ENCODE measurements at places on chromosomes 7 and 10.

GRCh38 chr7:48424731-48425130 is 253.5 kb downstream of the ABCA13 start:
- no peak for DNase-seq

GRCh38 chr10:77939561-77940001 is 13.0 kb upstream of the DLG5 start:
- DNase-seq: no peak

- no peak for DNase-seq
Measured at GRCh38 chr7:10463701-10464100, 510.0 kb upstream of the PHF14 start.

- DNase-seq: no peak
Measured at GRCh38 chr7:50312250-50313162, 8.0 kb downstream of the IKZF1 start.

- no peak for DNase-seq
Measured at GRCh38 chr10:93589648-93590562, 11.1 kb downstream of the RBP4 start.

DNA sequence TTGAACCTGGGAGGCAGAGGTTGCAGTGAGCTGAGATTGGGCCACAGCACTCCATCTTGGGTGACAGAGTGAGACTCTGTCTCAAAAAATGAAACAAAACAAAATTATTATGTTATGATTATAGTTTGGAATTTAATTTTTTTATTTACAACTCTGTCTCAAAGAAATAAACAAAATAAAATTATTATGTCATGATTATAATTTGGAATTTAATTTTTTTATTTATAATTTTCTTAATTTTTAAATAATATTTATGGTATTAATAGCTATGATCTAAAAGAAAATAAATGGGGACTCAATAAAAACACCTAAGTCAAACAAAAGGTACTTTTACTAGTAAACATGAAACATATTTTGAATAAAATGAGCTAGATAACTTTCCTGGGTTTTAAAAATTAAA is 994.8 kb upstream of the GHITM start:
- DNase-seq: no peak

DNA sequence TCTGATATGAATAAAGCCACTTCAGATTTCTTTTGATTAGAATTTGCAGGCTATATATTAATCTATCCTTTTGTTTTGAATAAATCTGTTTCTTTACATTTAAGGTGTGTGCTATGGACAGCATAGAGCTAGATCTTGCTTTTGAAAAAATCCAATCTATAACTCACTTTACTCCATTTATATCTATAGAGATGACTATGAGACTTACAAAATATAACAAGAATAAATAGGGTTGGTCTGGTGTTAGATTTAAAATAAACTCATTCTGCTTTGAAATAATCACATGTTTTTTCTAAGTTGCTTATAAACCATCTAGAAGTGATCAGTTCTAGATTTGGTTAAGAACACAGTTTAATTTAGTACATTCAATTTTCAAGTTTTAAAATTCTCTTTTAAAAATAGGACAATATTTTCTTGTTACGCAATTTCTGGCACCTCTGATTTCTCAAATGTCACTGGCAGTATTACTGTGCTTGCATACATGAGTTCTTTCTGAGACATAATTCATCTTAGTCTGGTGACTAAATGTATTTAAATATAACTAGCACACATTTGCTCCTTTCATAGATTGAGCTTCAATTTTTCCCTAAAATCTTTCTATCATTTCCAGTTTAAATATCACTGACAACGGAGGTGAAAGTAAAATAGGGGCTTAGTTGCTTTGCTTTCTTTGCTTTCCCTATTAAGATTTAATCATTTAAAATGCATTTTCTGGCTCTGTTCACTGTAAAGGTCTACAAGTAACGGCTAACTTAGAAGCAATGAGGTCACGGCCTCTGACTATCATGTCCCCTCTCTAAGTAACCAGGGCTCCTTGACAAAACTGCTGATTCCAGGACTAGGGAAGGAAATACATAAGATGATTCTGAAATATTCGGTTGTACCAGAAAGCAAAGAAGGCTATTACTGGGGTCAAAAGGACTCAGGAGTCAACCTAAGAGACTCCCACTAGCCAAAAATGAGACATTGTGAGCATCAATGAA is 89.3 kb downstream of the ICA1 start:
- DNase-seq: no peak

DNA sequence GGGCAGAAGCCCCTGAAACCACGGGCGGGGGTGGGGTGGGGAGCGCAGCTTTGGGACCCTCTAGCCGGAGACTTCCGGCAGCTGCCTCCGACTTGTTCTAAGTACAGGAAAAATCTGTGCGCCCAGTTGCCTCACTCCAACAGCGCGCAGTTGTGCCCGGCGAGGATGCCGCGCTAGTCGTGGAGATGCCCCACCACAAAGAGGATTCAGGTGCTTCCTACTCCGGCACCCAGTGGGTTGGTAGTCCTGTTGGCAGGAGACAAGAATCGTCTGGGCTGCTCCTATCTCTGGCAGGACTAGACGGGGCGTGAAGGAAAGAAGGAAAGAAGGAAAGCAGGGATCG is 465 bp upstream of the NPY start:
- DNase-seq: no peak

DNA sequence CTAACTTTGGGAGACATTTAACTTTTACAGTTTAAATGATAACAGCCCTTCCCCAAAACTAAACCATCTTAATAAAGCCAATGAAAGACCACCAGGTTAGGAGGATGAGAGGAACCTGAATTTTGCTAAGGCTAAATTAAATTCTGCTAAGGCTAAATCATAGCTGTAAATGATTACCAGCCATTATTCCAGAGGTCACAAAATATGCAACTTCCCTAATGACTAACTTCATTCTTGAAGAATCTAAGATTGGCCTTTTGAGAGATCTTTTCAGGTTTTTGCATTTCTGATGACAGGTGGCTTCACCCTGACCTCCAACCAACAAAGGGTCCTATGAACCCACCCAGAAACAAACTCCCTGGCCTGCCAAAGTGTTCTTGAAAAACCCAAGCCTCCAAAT is 373.3 kb downstream of the IPMK start:
- peak; percentile 70 for DNase-seq

DNA sequence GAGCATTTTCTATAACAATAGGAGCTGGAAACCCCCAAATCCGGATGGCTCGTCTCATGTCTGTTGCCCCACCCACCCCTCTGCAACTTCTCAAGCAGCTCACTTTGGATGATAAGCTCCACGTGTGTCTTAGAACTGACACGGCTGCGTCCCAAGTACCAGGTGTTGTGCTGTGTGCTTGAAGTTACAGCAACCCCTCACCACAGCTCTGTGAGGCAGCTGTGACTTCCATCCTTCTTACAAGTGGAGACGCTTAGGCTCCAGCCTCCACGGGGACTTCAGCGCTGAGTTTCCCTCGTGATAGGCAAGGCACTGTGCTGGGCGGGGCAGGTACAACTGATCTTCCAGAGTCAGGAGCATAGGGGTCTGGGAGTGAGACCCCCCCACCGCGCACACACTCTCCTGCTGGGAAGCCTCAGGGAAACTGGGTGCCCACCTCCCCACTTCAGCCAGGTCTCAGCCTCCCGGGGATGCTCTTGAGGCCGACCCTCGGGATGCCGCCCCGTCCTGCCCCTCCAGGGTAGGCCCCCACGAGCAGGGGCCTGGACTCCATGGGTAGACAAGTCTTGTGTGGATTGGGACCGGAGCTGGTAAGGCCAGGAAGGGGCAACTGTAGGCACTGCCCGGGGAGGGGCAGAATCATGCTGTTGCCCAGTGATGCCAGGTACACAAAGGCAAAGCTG is 31.4 kb downstream of the EN2 start:
- no peak for DNase-seq

DNA sequence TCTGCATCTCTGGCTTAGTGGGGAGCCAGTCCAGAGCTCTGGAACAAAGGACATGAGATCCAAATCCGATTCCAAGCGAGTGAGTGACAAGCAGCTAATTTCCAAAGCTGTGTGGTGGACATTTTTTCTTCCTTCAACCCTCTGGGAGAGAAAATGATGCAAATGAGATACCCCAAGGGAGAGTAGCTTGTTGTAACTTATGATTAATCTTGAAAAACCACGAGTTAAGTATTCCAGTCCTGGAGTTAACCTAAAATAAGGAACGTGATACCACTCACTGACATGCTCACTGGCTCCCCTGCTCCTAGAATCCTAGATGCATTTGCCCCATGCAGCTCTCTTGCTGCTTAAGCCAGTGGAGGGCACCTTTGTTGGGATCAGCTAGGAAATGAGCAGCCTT is 116.0 kb upstream of the HABP2 start:
- peak; percentile 53 for DNase-seq

DNA sequence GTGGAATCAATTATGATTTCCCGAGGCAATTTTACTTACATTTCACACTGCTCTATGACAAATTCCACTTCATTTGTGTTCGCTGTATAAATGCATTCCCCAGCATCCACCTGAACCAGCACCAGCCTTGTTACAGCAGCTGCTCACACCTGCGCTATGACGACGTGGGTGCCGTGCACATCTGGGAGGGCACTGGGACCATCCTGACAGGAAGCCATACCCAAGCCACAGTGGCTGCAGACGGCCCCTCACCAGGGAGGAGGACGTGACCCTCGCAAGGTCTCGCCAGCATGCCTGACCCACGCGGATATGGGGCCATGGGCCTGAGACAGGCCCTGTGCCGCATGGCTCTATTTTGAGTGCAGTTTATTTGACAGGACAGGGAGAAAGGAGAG is 201.3 kb downstream of the MAD1L1 start:
- DNase-seq: no peak

All from renal cortical epithelial cell (primary cell).